ENCODE measurements at places on chromosomes 3 and 15. TPM values are rescaled to one million over a fixed set of nuclear protein-coding genes. Genes with fewer than 3 reads are reported as not detected.

PTH1R gene
- 25.5 TPM for total RNA-seq

VIPR1 gene
- total RNA-seq: 4.1 TPM

DNA sequence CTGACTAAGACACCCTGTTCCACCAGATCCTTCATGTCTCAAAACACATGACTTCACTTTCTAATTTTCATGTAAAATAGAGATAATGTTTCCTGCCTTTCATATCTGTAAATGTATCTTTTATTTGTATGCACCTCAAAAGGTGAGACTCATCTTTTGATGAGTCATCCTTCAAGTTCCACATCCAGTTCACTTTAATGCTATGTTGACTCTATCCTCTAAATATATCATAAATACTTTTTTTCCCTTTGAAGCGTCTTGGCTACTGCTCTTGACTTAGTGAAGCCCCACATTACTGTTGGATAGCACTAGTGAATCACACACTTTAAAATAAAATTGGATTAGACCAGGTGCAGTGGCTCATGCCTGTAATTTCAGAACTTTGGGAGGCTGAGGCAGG is 741.1 kb downstream of the VGLL3 start:
- no peak for DNase-seq

GRCh38 chr3:14126887-14127505 is 2.1 kb downstream of the TMEM43 start:
- DNase-seq: no peak

REC114 gene
- total RNA-seq: not detected
